Inflammatory macrophage treated with lipopolysaccharide for 1 hour (primary cell): ENCODE measurements at places on chromosomes 4 and X.
A peak's percentile ranks its signal among the peaks of the same experiment; 100 is the strongest.

DNA sequence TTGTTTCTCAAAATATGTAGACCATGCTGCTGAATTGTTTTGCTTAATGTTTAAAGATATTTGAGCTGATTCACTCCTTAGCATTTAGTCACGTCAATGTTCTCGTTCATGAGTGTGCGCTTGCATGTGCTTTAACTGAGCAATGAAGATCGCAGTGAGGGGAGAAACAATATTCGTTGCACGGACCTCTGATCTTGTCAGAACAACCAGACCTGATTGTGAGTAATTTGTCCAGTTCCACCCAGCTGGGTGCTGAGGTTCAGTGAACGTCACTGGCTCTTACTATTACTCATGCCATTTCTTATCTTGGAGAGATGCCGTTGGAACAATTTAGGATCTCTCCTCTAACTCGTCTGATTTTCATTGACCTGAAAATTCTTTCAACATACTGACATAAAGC is 15.0 kb upstream of the PRKX start:
- no peak for DNase-seq

- DNase-seq, result peak; percentile 29
These were observed 638 bp downstream of the BLTP1 start for GRCh38 chr4:122152711-122153226.

- DNase-seq, result no peak
These were observed 1973.6 kb upstream of the AGA start for GRCh38 chr4:179415847-179416223.

- DNase-seq, result no peak
These were observed 130.8 kb downstream of the COL4A6 start for GRCh38 chrX:108307132-108308085.

- DNase-seq, result no peak
These were observed 225.1 kb downstream of the NR3C2 start for GRCh38 chr4:148216866-148217814.

GRCh38 chr4:95318483-95318882 is 230.3 kb downstream of the UNC5C start:
- no peak for DNase-seq

- DNase-seq, result no peak
These were observed 227.8 kb downstream of the CPE start for GRCh38 chr4:165606465-165607205.

DNA sequence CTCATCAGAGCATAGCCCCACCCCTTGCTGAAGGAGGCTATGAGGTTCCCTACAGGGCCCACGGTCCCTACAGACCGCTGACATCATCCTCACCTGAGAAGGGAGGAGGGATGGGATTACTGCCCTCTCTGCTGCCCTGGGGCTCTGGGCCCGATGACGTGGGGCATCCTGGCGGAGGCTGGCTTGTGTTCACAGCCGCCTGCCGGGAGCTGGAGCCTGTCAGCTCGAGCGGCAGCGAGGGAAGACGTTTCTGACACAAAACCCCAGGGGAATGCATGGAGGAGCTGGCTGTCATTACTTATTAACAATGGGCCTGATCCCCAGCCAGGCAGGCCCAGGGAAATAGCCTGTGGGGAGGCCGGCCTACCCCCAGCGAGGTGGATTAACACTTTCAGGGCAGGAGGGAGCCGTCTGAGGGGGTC is 106.6 kb upstream of the ATP6AP2 start:
- DNase-seq, result no peak

- DNase-seq, result no peak
These were observed 158.4 kb downstream of the INPP4B start for GRCh38 chr4:142687547-142688275.

GRCh38 chr4:145890689-145891088 is 47.9 kb downstream of the ZNF827 start:
- no peak for DNase-seq

GRCh38 chr4:104494822-104495559 is at the start of gene CXXC4:
Gene CXXC4, minus strand, starts transcription at chr4:104494894. Its CDS starts 3,092 bp downstream, at chr4:104491802.
- DNase-seq, result no peak

DNA sequence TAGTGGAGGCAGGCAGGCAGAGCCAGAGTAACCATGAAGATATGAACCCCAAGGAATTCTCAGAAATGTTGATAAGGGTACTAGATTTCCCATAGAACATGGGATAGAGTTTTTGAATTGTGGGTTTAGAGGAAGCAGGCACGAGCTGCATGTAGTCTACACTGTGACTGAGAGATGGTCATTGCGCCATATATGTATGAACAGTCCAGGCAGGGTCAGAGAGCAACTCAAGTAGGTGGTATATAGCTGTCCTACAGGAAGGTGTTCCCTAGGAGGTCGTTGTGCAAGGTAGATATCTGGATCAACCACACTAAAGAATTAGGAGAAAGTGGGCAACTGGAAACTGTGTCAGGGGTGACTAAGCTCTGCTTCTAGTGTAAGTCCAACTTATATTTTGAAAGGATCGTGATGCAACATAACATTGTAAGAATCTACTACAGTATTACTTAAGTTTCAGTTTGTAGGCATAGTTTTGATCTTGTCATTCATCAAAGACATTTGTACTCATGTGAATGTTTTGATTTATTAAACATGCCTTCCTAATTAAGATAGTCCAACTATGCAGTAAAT is 94.6 kb downstream of the HPGD start:
- DNase-seq, result peak; percentile 52

GRCh38 chr4:48431401-48431800 is 51.7 kb upstream of the SLC10A4 start:
- DNase-seq, result no peak

DNA sequence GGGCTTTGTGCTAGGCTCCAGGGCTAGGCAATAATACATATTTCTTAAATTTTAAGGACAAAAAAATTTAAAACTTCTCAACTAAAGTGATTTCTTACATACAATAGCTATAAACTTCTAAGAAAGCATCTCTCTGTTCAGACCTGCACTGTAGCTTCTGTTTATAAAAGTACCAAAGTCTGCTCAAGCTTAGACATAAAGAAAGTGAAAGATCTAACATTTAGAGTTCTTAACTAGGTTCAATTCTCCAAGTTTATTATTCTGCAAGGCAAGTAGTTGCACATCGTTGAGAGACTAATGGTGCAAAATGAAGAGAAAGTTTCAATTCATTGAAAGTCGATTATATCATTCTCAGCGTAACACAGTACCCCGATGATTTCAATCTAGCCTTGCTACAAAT is 857.4 kb upstream of the HTR2C start:
- DNase-seq, result no peak

DNA sequence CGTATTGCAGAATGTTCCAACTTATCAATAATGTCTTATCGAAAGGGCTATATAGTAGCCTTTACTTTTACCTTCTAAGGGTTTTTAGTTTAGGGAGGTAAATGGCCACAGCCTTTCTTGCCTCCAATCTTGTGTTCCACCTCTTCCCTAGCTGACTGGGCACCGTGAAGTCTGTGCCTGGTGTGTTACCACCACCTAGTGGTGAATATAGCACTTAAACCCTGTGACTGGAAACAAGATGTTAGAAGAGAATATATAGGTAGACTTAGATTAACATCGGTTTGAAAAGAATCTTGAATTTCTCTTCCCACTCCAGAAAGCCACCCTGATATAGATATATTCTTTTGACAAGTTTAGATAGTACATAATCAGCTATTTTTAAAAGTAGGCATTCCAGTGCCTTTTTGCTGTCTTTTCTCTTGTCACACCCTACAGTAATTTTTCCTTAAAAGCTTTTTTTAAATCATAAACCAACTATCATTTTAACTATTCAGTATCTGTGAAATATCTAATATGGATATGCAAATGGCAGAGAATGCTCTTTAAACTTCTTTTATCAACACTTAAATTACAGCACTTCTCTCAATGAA is 27.8 kb upstream of the ADH7 start:
- peak; percentile 50 for DNase-seq

DNA sequence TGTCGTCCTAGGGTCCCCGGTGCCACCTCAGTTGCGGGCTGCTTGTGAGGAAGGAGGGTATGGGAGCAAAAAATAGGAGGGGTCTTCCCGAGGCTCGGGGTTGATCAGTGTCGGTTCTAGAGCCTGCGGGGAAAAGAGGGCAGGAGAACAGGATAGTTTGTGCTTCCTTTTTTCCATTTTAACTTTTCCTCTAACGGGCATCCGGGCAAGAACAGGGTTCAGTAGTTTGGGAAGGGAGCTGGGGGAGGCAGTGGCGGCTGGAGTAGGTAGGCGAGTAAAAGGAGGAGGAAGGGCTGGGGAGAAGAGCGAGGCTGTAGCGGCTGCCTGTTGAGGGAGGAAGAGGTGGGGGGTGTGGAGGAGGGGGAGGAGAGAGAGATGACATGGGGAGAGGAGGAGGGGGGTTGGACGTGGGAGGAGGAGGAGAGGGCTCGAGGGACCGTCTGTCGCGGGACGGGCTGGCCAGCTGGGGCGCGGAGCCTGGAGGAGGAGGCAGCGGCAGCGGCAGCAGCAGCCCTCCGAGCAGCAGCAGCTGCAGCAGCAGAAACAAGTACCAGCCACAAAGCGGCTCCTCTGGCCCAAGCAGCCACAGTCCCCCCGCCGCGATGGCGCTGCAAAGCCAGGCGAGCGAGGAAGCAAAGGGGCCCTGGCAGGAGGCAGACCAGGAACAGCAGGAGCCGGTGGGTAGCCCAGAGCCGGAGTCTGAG is at the start of gene SLC16A2:
Gene SLC16A2 (plus strand): TSS at position 458 of the 704 bp plus-strand sequence. CDS start 145 bp downstream, at position 603.
- no peak for DNase-seq

DNA sequence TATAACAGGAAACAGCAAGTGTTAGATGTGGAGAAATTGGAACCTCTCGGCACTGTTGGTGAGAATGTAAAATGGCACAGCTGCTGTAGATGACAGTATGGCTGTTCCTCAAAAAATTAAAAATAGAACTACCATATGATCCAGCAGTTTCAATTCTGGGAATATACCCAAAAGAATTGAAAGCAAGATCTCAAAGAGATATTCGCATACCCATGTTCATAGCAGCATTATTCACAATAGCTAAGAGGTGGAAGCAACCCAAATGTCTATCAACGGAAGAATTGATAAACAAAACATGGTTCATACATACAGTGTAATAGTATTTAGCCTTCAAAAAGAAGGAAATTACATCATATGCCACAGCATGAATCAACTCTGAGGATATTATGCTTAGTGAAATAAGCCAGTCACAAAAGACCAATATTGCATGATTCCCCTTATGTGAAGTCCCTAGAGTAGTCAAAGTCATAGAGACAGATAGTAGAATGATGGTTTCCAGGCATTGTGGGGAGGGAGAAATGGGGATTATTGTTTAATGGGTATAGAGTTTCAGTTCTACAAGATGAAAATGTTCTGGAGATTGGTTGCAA is 467.7 kb downstream of the IDS start:
- DNase-seq, result peak; percentile 6

GRCh38 chrX:139484591-139484990 is 45.9 kb upstream of the F9 start:
- no peak for DNase-seq

DNA sequence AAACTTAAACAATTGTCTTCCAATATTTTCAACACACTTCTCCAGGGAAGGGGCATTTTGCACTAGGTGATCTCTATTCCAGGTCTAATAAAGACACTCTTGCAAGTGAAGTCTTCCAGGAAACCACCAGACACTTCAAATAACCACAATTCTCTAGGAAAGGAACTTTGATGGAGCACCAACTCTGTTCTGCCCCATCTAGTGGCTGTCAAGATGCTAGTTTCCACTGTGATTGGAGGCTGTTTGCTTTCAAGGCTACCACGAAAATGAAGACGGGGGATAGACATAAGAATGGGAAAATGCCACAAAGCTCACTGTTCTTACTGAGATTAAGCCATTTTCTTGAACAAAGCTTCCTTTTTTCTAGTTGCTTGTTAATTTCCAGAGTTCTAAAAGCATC is 100.6 kb upstream of the F9 start:
- DNase-seq, result no peak

- DNase-seq, result peak; percentile 82
These were observed 92.0 kb upstream of the TNIP3 start for GRCh38 chr4:121255986-121256750.

GRCh38 chr4:108417923-108418322 is 202.5 kb upstream of the RPL34 start:
- no peak for DNase-seq

GRCh38 chrX:8033175-8033574 is 106.0 kb upstream of the PNPLA4 start:
- DNase-seq, result no peak

DNA sequence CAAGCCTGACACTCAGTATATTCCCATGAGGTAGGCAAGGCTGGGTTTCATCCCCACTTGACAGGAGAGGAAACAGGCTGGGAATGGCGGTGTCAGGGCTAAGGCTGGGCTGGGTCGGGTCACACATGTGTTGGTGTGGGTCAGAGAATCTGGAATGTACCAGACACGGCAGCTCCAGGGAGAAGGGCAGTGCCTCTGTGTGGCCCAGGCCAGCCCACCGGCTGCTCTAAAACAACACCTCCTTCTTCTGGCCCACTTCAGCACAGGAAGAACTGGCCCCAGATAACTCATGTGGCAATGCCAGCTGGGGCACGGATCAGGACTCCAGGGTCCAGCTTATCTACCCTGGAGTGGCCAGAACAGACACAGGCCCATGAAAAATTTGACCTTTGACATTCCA is 6.3 kb downstream of the HAUS7 start:
- no peak for DNase-seq

GRCh38 chr4:145566768-145567167 is 52.4 kb upstream of the MMAA start:
- no peak for DNase-seq

- no peak for DNase-seq
These were observed 69.9 kb upstream of the CAMK2D start for GRCh38 chr4:113831457-113831856.

DNA sequence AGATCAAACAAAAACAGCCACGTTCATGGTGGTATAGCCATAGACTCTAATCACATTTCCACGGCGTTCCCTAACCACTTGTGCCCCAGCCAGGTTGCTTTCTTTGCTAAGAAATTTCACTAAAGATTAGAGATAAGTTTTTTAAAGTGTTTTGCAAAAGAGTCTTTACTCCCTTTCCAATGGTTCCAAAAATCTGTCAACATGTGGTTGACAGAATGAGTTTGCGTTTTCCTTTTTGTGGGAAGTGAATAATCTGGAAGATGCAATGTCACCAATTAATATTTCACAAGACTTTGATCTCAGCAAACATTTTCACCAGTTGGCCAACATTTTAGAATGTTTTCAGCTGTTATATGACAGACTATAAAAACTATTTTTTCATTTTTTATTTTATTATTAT is 35.3 kb downstream of the CXCL1 start:
- no peak for DNase-seq

GRCh38 chr4:1685235-1686150 is 1.4 kb upstream of the FAM53A start:
- no peak for DNase-seq
